ENCODE measurements at places on chromosomes 11 and 22.

- no peaks in the 10 kb centered on the region for H3K36me3 ChIP-seq
- peaks cover 12% of the 10 kb centered on the region for H3K4me1 ChIP-seq
- H3K4me3 ChIP-seq = no peak overlapping the region
- H3K27me3 ChIP-seq = no peaks in the 10 kb centered on the region
- no peak overlapping the region for H3K27ac ChIP-seq
Measured at GRCh38 chr11:69195824-69196782, 40.4 kb downstream of the SMIM38 start.

DNA sequence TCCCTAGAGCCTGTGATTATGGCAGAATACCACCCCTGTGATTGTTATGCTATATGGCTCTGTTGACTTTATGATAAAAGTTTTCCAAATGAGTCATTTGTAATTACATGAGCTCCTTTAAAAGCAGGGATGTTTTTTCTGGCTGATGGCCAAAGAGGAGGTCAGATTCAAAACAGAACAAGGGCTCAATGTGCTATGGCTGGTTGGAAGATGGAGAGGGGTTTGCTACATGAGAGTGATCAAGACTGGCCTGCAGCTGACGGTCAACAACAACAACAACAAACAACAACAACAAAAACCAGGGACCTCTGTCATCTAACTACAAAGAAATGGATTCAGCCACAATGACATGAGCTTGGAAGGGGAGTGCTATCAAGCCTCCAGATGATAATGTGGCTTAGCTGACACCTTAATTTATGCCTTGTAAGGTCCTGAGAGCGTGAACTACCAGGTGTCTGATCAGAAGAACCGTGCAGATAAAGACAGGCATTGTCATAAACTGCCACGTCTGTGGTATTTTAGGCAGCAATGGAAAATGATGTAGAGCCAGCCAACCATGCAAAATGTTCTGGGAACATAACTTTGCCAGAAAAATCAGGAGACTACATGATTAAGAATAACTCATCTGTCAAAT, 47.2 kb downstream of the PIWIL3 start:
- no peaks in the 10 kb centered on the region for H3K27me3 ChIP-seq
- no peaks in the 10 kb centered on the region for H3K36me3 ChIP-seq
- no peak for DNase-seq
- no peaks in the 10 kb centered on the region for H3K4me1 ChIP-seq
- H3K4me3 ChIP-seq = no peak overlapping the region
- no peak overlapping the region for H3K27ac ChIP-seq

- peak; percentile 59 for DNase-seq
- H3K27me3 ChIP-seq = no peaks in the 10 kb centered on the region
- H3K27ac ChIP-seq = peak overlapping the region; percentile 94
- peaks cover 8% of the 10 kb centered on the region for H3K36me3 ChIP-seq
- peaks cover 33% of the 10 kb centered on the region for H3K4me1 ChIP-seq
- peak overlapping the region; percentile 85 for H3K4me3 ChIP-seq
Measured at GRCh38 chr22:44497218-44497904, 672 bp downstream of the RTL6 start.

DNA sequence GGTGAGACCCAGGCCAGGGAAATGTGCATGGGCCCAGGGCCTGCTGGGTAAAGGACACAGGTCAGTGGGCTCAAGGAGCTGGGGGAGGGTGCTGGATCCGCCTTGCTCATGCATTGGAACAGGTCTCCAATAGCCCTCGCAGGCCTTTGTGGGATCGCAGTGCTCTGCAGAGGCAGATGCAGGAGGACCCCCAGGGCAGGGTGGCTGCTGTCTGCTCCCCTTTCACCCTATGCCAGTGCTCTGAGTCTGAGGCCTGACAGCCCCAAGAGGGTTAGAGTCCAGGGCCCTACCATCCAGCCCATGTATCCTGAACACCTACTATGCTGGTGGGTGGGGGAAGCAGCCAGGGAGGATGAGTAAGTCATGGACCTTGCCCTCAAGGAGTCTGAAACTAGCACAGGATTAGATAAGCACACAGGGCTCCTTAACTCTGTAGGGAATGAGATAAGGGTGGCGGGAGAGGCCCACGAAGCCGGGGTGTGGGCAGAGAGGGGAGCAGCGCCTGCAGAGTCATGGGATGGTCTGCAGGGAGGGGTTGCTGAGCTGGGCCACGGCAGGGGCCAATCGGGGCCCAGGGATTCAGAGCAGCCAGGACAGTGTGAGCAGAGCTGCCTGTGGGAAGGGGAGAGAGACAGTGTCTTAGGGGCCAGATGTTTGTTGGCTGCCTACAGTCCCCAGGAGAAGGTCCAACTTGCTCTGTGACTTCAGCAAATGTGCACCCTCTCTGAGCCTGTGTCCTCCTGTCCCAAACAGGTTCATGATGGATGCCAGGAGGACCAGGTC, 10.5 kb upstream of the EHD1 start:
- H3K27ac ChIP-seq = no peak overlapping the region
- peaks cover 38% of the 10 kb centered on the region for H3K4me1 ChIP-seq
- no peak for DNase-seq
- no peak overlapping the region for H3K4me3 ChIP-seq

- no peak for DNase-seq
- H3K27ac ChIP-seq = no peak overlapping the region
- H3K4me1 ChIP-seq = no peaks in the 10 kb centered on the region
- H3K27me3 ChIP-seq = no peaks in the 10 kb centered on the region
Measured at GRCh38 chr11:102729849-102730815, 5.4 kb upstream of the MMP8 start.

DNA sequence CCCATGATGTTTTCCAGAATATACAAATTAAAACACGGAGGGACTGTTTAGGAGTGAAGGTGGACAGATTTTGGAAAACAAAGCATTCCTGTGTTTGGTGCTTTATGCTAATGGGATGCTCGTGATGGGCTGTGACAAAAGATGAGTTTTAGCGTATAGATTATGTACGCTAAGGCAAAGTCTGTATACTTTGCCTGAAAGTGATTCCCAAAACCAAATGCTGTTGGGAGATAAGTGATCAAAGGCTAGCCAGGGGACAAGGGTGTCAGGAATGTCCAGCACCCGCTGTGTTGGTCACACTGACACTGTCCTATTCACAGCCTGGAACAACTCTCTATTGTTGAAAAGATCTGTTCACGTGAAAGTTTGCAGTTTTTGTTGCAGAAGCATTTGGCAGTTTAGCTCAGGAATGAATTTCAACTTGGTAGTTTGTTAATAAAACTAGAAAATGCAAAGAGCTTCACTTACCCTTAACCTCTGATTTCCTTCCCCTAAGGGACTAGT, 1.5 kb downstream of the JAM3 start:
- H3K27ac ChIP-seq = peak overlapping the region; percentile 91
- H3K4me1 ChIP-seq = no peaks in the 10 kb centered on the region
- H3K36me3 ChIP-seq = no peaks in the 10 kb centered on the region
- H3K4me3 ChIP-seq = no peak overlapping the region

GRCh38 chr11:83613767-83614121, 327.6 kb upstream of the CCDC90B start:
- no peaks in the 10 kb centered on the region for H3K4me1 ChIP-seq
- no peak overlapping the region for H3K27ac ChIP-seq
- no peaks in the 10 kb centered on the region for H3K27me3 ChIP-seq

DNA sequence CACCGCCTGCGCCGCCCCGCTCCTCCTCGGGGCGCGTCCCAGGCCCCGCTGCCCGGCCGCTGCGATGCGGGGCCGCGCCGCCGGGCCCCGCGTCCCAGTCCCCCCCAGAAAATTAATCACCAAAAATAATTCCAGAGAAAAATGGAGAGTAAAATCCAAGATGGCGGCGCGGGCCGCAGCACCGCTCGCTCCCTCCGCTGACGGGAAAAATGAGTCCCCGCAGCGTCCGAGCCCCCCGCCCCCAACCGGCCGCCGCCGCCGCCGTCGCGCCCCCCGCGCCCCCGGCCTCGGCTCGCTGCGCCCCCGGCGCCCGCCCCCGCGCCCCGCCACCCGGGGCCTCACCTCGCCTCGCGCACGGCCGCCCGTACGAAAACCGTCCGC, at the start of gene KMT5B:
Gene KMT5B, minus strand, starts transcription at position 162 of the 381 bp plus-strand sequence. CDS start 23,220 bp downstream, outside the sequence.
- no peaks in the 10 kb centered on the region for H3K36me3 ChIP-seq
- no peaks in the 10 kb centered on the region for H3K4me1 ChIP-seq
- peak within 1 kb of the TSS; percentile 80 for H3K4me3 ChIP-seq

- no peak for DNase-seq
- H3K36me3 ChIP-seq = no peaks in the 10 kb centered on the region
- no peaks in the 10 kb centered on the region for H3K4me1 ChIP-seq
- no peak overlapping the region for H3K4me3 ChIP-seq
Measured at GRCh38 chr22:32951076-32951806, 106.9 kb downstream of the SYN3 start.

DNA sequence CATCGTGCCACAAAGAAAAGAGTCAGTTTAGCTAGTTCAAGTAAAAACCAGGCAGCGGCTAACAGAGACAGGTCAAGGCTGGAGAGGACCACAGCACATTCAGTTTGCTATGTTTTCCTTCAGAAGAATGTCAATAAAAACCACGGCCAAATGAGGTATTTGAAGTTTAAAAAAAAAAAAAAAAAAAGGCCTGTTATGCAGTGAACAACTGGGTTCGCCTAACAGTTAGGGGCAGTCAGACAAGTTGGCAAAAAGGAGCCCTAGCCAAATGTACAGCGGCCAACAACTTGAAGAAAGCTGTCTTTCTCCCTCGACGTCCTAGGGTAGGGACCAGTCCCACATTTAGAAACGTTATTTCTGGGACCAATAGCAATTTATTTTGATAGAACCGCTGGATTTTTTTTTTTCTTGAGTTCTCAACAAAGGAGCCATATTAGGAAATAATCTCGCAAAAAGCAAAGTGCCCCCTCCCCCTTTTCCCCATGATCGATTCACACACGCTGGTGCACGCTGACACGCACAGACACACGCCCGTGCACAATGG, 237.8 kb downstream of the TTC28 start:
- H3K27ac ChIP-seq = peak overlapping the region; percentile 76
- H3K27me3 ChIP-seq = no peaks in the 10 kb centered on the region
- peaks cover 20% of the 10 kb centered on the region for H3K4me1 ChIP-seq
- H3K36me3 ChIP-seq = no peaks in the 10 kb centered on the region

GRCh38 chr11:102225689-102226568, 91.4 kb upstream of the BIRC3 start:
- peaks cover 6% of the 10 kb centered on the region for H3K4me1 ChIP-seq
- peak overlapping the region; percentile 40 for H3K27ac ChIP-seq
- H3K4me3 ChIP-seq = no peak overlapping the region
- peaks cover 45% of the 10 kb centered on the region for H3K36me3 ChIP-seq
- no peaks in the 10 kb centered on the region for H3K27me3 ChIP-seq

- no peak overlapping the region for H3K27ac ChIP-seq
- no peaks in the 10 kb centered on the region for H3K27me3 ChIP-seq
- H3K4me1 ChIP-seq = peaks cover 2% of the 10 kb centered on the region
- DNase-seq = no peak
- H3K4me3 ChIP-seq = no peak overlapping the region
- no peaks in the 10 kb centered on the region for H3K36me3 ChIP-seq
Measured at GRCh38 chr11:34606326-34607120, 14.4 kb upstream of the EHF start.

DNA sequence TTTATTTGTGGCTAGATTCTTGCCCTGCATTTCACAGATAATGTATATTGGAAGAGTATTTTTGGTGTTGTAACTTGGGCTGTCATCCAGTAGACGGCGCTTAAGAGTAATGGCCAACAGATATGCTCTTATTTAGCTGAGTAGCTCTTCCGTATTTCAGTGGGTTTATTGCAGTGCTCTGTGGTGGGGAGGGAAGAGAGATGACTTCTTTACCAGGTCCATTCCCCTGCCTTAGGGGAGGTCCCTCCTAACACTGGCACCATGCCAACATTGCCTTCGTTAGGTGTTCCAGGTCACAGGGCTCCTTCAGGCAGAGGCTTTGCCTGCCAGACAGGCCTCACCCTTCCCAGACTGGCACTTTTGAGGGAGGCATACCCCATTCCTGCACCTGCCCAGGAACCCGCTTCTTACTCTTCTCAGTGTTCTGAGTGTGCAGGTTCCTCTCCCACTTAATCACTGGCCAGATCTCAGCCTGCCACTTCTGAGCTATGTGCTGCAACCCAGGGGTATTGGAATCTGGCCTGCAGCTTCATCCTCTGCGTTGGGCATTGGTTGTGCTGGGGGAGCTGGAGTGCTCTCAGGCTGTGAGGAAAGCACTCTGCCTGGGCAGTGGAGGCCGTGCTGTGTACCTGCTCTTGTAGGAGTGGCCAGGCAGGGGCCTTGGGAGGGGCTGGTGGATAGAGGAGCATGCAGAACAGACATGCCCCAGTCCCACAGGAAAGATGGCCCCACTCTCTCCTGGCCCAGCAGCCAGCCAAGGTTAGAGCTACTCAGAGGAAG, 29.4 kb upstream of the SLN start:
- no peaks in the 10 kb centered on the region for H3K36me3 ChIP-seq
- no peak overlapping the region for H3K27ac ChIP-seq
- no peak overlapping the region for H3K4me3 ChIP-seq
- no peak for DNase-seq
- H3K4me1 ChIP-seq = no peaks in the 10 kb centered on the region

DNA sequence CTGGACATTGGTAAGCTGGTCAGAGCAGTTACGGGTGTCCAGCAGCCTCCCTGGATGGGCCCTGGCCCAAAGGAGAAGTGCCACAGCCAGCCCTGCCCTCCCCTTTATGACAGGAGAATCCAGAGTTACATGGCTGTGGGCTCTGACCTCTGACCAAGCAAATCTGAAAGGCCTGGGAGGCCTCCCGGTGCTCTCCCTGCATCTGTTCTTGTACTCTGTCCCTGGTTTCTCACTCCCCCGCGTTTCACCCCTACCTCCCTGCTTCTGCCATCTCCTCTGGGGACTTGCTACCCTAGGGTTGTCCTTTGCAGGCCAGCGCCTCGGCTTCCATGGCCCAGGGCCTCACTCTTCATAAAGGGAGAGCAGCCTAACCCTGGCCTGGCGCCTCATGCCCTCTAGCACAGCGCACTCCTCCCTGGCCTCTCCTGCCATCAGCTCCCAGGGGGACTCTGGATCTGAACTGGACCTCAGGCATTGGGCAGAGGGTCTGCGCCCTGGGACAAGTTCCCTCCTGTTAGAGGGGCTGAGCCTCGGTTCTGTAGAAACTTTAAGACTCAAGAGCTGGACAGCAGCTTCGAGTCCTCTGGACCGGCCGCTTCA, 10.7 kb downstream of the PICK1 start:
- H3K4me3 ChIP-seq = no peak overlapping the region
- H3K36me3 ChIP-seq = peaks cover 31% of the 10 kb centered on the region
- no peaks in the 10 kb centered on the region for H3K4me1 ChIP-seq
- no peaks in the 10 kb centered on the region for H3K27me3 ChIP-seq
- H3K27ac ChIP-seq = peak overlapping the region; percentile 81

GRCh38 chr11:125740617-125741016, 5.5 kb upstream of the PATE1 start:
- H3K4me1 ChIP-seq = no peaks in the 10 kb centered on the region
- H3K27me3 ChIP-seq = no peaks in the 10 kb centered on the region
- H3K4me3 ChIP-seq = no peak overlapping the region
- no peak for DNase-seq
- H3K36me3 ChIP-seq = no peaks in the 10 kb centered on the region

GRCh38 chr11:1459764-1460395, 26.7 kb downstream of the MOB2 start:
- H3K27me3 ChIP-seq = no peaks in the 10 kb centered on the region
- no peaks in the 10 kb centered on the region for H3K36me3 ChIP-seq
- H3K4me3 ChIP-seq = no peak overlapping the region
- DNase-seq = no peak
- no peaks in the 10 kb centered on the region for H3K4me1 ChIP-seq

- no peaks in the 10 kb centered on the region for H3K27me3 ChIP-seq
- no peak overlapping the region for H3K4me3 ChIP-seq
- H3K36me3 ChIP-seq = no peaks in the 10 kb centered on the region
- H3K4me1 ChIP-seq = no peaks in the 10 kb centered on the region
- no peak overlapping the region for H3K27ac ChIP-seq
Measured at GRCh38 chr11:12056119-12056518, 47.7 kb upstream of the DKK3 start.

- peak overlapping the region; percentile 13 for H3K27ac ChIP-seq
- no peak overlapping the region for H3K4me3 ChIP-seq
- no peak for DNase-seq
- peaks cover 69% of the 10 kb centered on the region for H3K4me1 ChIP-seq
Measured at GRCh38 chr11:3944198-3944597, 88.7 kb downstream of the STIM1 start.

GRCh38 chr22:20423008-20423905, 14.4 kb downstream of the SCARF2 start:
- no peak for DNase-seq
- H3K4me1 ChIP-seq = peaks cover 41% of the 10 kb centered on the region
- H3K27me3 ChIP-seq = no peaks in the 10 kb centered on the region
- H3K27ac ChIP-seq = no peak overlapping the region
